T-helper 1 cell treated with Interleukin-12 subunit alpha and Interleukin-12 subunit beta and Interleukin-4 antibody, amounts not matched to agents 30 ng/mL and 1 ng/mL, for 36 hours (primary cell): ENCODE measurements at places on chromosomes 13 and 19. TPM values are rescaled to one million over a fixed set of nuclear protein-coding genes. Genes with fewer than 3 reads are reported as not detected.

The CEACAM5 gene
- not detected in 2 replicates for total RNA-seq

The C5AR1 gene
- 1.3 and 2.2 TPM in 2 replicates for total RNA-seq

The CYP2S1 gene
- total RNA-seq = 0.73 and 2.1 TPM in 2 replicates

The ANKRD24 gene
- total RNA-seq = 0.63 and 0.69 TPM in 2 replicates

The C19orf81 gene
- total RNA-seq = not detected in 2 replicates

The CADM4 gene
- total RNA-seq = 0.32 and 0.34 TPM in 2 replicates

The SKA3 gene
- total RNA-seq = 27.2 and 29.0 TPM in 2 replicates

The VSIG10L gene
- total RNA-seq = 1.0 and 1.2 TPM in 2 replicates

The AMER2 gene
- total RNA-seq = not detected in 2 replicates

The CCL25 gene
- 0.59 and 0.91 TPM in 2 replicates for total RNA-seq

The F10 gene
- not detected in 2 replicates for total RNA-seq

The GET3 gene
- total RNA-seq = 66.7 and 69.3 TPM in 2 replicates

The DIAPH3 gene
- total RNA-seq = 17.5 TPM in 2 replicates

The WTIP gene
- 0.27 and 0.37 TPM in 2 replicates for total RNA-seq

The ACTMAP gene
- total RNA-seq = 10.6 and 11.9 TPM in 2 replicates

The IFI30 gene
- 133 and 143 TPM in 2 replicates for total RNA-seq

The RASGRP4 gene
- 0.51 and 0.86 TPM in 2 replicates for total RNA-seq

The GGACT gene
- 6.0 and 7.4 TPM in 2 replicates for total RNA-seq

The C13orf42 gene
- total RNA-seq = not detected in 2 replicates

The C19orf67 gene
- 0.32 and 0.34 TPM in 2 replicates for total RNA-seq

The CGB8 gene
- not detected in 2 replicates for total RNA-seq

The NLRP9 gene
- total RNA-seq = not detected in 2 replicates

The FUT2 gene
- total RNA-seq = not detected in 2 replicates
